ENCODE measurements at places on chromosomes 3 and 15.

DNA sequence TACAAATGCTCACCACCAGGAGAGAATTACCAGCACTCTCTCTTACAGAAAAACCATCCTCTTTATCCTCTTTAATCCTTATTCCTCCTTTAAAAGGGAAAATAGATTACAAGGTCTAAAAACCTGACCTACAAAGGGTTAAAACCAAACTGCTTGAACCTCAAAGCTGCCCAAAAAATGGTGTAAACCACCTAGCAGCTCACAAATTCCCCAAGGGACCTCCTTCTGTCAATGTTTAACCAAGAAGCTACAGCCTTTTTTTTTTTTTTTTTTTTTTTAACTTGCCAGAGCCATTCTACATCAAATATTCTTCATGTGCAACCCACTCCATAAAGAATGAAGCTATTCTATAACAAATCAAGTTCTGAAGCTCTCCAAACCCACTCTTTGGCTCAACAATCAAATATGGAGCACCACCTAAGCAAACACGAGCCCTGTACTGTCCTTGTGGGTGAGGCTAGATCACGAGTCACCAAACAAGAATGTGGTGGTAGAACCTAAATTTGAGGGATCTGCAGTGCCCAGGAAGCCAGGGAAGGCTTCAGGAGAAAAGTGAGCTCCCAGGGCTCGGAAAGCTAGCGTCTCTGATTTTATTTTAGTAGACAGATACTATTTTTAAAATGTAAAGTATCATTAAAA, 20.1 kb downstream of the OSBPL10 start:
- DNase-seq: no peak

- DNase-seq: no peak
Measured at GRCh38 chr3:16849795-16850194, 35.0 kb upstream of the PLCL2 start.

DNA sequence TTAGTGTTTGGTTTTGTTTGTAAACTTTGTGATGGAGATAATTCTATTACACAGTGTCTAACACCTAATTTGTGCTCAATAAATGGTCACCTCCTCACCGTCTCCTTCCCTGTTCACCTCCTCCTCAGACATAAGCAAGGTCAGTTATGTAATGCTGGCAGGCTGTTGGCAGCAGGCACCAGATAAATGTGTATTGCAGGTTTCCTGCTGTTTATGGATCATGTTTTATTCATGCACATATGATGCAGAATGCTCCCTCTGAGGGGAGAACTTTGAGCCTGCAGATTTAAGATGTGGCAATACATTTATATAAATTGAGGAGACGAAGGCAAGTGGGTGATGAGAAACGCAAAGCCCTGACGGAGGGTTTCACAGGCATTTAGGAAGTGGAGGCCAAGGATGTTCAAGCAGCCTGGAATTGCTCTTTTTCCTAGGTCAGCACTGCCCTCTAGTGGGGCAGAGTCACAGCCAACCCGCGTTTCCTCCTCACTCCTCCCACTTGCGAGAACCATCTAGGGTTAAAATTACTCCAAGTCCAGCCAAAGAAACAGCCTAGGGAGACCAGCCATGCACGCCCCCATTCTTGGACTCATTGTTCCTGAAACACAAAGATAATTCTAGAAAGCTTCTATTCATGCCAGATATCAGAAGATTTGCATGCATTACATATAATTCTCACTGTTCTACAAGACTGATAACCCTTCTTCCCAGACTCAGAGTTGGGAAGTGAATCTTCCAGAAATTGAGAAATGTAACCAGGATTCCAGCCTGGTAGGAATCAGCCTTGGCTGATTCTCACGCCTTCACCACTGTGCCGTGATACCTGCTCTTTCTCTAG, 228.7 kb downstream of the SLCO3A1 start:
- peak; percentile 48 for DNase-seq

DNA sequence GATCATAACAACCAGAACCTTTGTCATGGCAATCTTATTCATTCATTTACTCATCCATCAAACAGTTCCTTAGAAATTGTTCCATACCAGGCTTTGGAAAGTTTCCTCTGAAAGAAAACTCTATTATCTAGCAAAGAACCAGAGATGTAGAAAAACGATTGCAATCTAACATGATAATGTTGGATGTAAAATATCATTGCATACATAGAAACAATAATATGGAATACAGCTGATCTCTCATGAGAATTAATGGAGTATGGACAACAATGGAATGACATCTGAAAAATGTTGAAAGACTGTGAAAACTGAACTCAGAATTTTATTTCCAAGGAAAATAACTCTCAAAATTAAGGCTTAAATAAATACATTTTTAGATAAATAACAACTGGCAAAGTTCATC, 665.4 kb downstream of the NLGN1 start:
- no peak for DNase-seq

- no peak for DNase-seq
Measured at GRCh38 chr3:59237121-59237520, 187.3 kb upstream of the CFAP20DC start.

DNA sequence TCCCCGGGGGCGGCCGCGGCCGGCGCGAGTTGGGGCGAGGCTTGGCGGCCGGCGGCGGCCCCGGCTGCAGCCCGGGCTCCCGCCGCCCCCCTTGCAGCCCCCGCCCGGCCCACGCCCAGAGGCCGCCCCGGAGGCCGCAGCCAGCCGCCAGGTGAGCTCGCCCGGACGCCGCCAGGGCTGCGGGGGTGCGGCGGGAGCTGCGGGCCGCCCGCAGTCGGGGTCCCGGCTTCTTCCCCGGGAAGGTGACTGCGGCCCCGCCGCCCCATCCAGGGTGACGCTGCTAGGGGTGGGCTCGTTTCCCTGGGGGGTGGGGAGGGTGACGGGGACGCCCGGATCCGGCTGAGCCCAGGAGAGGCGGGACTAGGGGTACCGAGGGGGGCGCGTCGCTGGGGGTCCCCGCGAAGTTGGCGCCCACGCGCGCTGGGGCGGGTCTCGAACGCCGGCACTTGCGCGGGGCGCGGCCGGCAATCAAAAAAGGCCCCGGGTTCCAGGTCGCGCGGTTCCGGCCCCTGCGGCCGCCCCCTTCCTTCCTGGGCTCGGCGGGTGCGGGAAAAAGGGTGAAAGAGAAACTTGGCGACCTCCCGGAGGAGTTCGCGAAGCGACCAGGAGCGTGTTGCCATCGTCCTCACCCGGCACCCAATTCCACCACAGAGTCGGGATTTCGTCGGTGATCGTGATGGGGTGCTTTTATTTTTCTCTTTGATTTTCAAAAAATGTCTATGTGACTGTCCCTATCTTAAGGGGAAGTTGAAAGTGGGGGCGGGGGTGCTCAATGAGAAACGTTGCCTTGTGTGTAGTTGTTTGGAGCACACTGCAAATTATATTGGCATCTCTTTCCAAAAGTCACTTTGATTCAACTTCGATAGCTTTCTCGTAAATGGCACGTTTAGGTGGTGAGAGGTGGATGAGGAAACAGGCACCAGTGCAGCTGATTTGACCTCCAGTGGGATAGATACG, 619 bp downstream of the ATXN7 start:
- peak; percentile 52 for DNase-seq

GRCh38 chr3:97778152-97778551, 13.6 kb downstream of the ARL6 start:
- DNase-seq: no peak

- DNase-seq: no peak
Measured at GRCh38 chr15:57806003-57806402, 99.5 kb downstream of the POLR2M start.

- no peak for DNase-seq
Measured at GRCh38 chr15:38190501-38190900, 62.1 kb upstream of the SPRED1 start.
